Naive B cell (primary cell): ENCODE measurements at places on chromosomes 1 and 21.
A peak's percentile ranks its signal among the peaks of the same experiment; 100 is the strongest.

GRCh38 chr1:43547538-43548072 lies 16.9 kb downstream of the PTPRF start:
- DNase-seq: no peak

GRCh38 chr1:32187850-32188249 lies 8.4 kb downstream of the TXLNA start:
- DNase-seq: no peak

GRCh38 chr1:70085521-70085920 lies 119.9 kb downstream of the LRRC40 start:
- no peak for DNase-seq

GRCh38 chr1:20349971-20350370 lies 59.3 kb downstream of the VWA5B1 start:
- no peak for DNase-seq

DNA sequence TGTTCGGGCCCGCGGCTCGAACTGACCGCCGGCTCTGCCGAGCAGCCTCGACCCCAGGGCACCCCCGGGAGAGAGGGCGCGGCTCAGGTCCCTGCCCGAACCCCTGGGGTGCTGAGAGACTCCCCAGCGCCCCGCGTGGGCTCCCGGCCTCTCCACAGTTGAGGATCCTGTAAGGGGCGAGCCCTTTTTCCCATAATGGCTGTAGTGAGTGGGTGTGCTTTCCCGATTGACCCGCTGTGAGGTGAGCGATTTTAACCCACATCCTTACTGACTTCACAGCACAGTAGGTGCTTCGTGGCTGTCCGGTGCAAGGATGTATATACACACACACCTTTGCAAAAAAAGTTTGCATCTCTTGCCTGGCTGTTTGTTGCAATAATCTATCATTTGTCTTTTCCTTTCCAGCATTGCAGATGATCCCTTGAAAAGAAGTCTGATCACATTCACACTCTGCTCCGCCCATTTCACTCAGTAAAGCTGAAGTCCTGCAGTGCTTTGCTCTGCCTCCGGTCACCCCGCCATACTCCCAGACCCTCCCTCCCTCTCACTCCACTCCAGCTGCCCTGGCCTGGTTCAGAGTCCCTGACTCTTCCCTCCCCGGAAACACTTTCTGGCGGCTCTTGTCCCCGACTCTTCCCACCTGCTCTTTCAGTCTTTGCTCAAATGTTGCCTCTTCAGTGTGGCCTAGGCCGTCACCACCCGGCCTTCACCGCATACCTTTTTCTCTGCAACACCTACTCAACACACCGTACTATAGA lies 955 bp upstream of the UBE2G2 start:
- DNase-seq: no peak

GRCh38 chr1:218898921-218899320 lies 274.8 kb upstream of the LYPLAL1 start:
- no peak for DNase-seq

DNA sequence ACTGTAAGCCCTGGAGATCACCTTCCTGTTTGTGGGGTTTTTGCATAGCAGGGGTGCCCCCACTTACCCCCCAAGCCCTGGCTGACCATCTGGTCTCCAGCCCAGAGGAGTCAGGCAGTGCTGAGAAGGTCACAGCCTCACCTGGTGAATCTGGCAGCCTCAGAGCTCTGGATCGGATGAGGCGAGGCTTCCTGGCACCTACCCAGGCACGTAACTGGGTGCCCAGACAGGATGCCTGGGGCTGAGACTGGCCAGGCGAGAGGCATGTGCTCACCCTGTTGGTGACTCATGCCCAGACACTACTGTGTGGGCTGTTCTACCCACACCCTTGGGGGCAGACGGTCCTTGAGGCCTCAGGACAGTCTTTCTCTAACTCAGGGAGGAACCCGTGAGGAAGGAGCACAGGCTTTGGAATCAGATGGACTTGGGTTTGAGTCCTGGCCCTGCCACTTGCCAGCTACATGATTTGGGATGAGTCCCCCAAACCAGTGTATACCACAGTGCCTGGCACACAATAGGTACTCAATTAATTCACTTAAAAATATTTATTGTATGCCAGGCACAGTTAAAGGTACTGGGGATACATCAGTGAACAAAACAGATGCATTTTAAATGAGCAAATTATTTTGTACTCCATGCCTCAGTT lies 15.1 kb upstream of the PADI3 start:
- no peak for DNase-seq

- DNase-seq: no peak
Measured at GRCh38 chr1:50822035-50822776, 137.9 kb downstream of the FAF1 start.

DNA sequence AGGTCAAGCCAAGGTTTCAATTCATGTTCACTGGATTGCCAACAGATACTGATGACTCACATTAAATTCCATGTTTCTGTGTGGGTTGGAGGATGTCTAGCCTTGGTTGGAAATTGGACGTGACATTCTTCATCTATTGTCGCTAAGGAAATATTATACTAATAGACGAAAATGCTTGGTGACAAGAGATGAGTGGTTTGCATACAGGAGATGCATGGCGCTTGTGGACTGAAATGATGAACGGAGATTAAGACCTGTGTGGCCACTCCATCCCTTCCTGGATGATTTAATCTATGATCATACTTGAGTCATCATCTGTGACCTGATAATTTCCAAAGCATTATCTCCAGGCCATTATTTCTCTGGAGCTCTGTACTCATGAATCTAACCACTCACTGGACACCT lies 97.0 kb upstream of the CD34 start:
- no peak for DNase-seq

DNA sequence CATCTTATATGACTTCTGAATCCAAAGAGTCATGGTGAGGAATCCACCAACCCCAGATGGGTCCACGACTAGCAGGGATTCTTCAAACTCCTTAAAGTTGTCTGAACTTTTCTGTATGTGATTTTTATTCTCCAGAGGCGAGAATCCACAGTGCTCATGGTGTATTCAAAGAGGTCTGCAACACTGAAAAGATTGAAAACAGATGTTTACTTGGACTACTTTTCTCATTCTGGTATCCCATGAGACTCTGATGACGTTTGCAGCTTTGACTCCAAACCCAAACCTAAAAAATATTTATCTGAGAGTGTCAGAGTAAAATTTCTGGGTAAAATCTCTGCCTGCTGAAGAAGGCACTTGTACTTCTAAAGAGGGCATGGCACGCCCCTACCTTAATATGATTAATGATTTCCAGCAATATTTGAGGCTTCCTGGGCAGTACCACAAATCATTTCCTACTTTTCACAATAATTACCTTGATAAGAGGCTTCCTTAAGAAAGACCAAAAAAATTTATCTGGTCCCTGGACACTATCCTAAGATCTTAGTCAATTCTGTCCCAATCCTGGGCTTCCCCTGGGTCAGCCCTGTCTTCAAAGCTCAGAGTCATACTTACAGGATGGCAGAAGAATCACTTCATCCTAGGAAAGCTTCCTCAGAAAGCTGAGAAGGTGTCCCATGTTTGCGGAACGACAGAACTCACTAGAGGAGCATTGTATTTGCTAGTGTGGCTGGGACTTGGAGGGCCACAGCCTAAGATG lies 76.5 kb upstream of the MAP10 start:
- DNase-seq: no peak

- no peak for DNase-seq
Measured at GRCh38 chr1:55374801-55375616, 159.8 kb upstream of the USP24 start.

GRCh38 chr1:236081546-236082227 lies 16.8 kb upstream of the NID1 start:
- DNase-seq: no peak

GRCh38 chr1:200640963-200641401 lies 20.4 kb upstream of the KIF14 start:
- DNase-seq: no peak

DNA sequence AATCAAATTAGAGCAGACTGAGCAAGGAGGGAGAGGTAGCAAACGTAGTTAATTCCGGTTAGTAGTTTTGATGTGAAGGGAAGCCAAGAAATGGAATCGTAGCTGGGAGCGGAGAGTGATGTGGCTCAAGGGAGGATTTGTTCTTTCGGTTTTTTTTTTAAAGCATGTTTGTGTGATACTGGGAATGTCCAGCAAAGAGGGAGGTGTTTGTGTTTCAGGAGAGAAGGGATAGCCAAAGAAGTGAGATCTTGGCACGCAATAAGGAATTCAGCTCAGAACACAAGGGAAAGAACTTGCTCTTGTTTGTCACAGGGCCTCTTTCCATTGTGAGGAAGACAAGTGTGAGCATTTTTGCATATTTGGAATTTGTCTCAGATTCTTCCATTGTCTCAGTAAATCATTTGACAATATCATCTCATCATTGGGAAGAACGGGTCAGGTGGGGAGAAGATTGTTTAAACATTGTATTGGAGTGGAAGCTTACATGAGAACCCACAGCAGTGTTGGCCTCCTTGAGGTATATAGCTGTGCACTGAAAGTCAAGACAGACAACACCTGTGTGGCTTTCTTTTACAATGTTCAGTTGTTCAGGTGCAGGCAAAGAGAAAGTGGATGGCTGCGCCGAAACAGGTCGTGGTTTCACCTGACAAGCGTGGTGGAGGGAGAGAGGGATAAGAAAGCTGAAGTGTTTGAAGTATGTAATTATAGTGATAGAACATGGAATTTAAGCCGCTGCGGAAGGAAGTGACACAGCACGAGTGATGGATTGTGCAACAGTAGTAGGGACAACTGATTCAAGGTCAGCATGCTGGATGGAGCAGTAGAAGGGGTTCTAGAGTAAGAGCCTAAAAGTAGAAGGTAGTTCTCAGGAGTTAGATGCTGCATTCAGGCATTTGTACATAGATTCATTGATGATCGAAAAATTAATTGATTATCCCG lies 25.4 kb downstream of the FMN2 start:
- no peak for DNase-seq

DNA sequence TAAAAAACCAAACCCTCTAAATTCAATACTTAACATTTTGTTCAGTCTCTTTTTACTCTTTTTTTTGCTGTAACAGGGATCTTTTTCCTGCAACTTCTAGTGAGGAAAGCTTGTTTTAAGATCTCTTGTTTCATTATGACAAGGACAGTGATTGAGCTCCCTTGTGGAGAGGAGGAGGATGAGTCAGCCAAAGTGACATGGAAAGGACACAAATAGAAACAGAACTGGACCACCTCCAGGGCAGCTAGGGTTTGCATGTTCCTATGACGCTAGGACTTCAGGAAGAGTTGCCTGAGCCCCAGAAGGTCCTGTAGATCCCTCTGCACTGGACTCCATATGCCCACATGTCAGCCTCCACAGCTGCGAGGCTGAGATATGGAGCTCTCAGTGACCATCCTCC lies 212.6 kb upstream of the FAM78B start:
- DNase-seq: no peak

- DNase-seq: no peak
Measured at GRCh38 chr1:85122169-85122568, 73.9 kb upstream of the MCOLN3 start.

DNA sequence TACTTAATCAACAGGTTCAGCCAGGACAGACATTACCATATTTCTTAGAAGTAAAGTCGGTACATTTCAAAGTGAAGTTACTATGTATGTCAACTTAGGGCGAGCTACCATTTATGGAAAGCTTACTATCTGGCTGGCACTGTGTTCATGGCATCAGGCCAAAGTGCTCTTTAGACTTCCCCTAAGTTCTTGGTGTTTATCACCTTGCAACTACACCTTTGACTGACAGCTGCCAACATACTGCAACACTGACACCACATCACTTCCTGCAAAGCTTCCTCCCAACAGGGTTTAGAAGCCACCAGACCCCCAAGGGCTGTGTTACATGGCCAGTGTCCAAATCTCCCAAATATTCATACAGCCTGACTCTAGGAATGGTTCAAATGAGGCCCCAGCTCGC lies 61.0 kb downstream of the TIAM1 start:
- no peak for DNase-seq

DNA sequence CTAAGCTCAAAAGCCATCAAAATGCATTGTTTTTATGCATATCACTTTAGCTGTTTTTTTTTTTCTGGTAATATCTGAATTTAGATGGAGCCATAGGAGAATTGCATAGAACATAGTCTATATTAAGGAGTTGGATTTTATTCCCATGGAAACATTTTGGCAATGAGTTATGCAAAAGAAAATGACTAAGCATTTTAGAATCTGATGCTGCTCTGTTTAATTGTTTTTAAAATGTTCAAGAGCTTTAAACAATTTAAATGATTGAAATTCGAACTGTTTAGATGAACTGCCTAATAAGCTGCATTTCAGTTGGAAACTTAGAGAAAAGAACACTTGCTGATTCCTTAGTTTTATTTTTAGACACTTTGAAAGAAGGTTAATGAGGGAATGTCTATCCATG lies 1531.5 kb upstream of the B3GALT2 start:
- DNase-seq: no peak

GRCh38 chr1:166017395-166017794 lies 149.4 kb downstream of the FAM78B start:
- no peak for DNase-seq

- DNase-seq: no peak
Measured at GRCh38 chr1:202013603-202014002, 3.2 kb downstream of the ELF3 start.

DNA sequence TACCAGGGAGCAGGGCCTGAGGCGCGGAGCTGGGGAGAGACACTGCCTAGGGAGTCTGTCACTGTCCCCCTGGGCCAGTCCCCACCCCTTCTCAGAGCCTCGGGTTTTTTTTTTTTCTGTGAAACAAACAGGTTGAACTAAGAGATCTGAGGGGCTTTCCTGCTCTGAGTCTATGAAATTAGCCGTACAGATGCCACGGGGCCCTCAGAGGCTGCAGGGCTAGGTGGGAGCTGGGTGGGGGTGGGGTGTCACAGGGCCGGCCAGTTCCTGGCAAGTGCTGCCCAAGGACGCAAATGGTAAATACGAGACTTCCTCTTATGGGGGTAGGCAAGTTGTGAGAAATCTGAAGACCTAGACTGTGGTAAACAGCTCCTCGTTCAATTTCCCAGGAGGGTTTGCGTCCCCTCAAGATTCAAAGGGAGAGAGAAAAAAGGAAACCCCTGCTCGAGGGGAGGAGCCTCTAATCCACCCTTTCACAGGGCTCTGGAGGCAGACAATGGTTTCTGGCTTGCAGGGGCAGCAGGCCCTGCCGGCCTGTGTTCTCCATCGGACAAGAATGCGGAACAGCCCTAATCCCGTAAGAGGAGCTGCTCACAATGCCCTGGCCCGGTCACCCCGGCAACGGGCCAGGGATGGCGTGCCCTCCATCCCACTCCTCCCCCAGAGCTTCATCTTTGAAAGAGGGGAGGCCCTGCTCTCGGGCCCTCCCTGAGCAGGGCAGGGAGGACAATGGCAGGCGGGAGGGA lies 7.8 kb downstream of the NUAK2 start:
- DNase-seq: peak; percentile 78

- no peak for DNase-seq
Measured at GRCh38 chr1:229102741-229103391, 168.0 kb upstream of the RAB4A start.

GRCh38 chr1:201610858-201611257 lies 71.9 kb downstream of the NAV1 start:
- DNase-seq: no peak

DNA sequence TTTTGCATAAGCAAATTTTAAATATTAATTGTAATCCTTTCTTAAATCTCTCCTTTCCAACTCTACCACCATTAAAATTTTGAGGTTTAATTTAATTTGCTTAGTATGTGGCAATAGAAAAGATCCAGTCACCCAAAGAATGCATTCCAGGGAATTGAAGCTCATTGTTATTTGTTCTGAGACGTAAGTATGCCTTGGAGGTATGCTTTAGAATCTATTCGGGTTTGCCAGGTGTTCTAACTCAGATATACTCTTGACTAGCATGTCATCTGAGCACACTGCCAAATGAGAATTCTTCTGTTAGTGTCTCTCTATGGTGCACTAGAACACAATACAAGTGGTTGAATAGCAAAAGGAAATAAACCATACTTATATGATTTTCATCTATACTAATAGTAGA lies 813.6 kb upstream of the ADGRL2 start:
- DNase-seq: no peak

- no peak for DNase-seq
Measured at GRCh38 chr1:230518511-230518910, 92.4 kb upstream of the PGBD5 start.
